CD4-positive, alpha-beta T cell treated with Interleukin-6 at 100 ng/mL for 8 hours (primary cell): ENCODE measurements at places on chromosomes 7 and 10.

- DNase-seq: no peak
Observed at GRCh38 chr7:148056406-148056805, 534.2 kb upstream of the C7orf33 start.

GRCh38 chr10:75404815-75405597 lies 3.4 kb upstream of the ZNF503 start:
- DNase-seq: no peak

- DNase-seq: no peak
Observed at GRCh38 chr10:127424594-127425264, 124.4 kb upstream of the NPS start.

DNA sequence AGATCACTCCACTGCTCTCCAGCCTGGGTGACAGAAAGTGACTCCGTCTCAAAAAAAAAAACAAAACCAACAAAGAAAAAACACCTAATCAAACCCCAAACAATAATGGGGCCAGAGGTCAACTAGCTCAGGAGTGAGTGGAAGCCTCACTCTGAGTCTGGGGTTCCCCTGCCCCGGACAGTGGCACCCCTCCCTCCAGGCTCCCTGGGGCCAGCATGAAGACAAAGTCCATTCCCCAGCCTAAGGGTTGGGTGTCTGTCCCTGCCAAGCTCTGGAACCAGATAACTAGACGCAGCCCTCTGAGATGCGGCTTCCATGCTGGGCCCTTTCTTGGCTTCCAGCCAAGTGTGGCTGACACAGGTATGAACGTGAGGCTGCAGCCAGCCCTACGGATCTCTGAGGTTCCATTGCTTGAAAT lies 1.7 kb upstream of the FUOM start:
- DNase-seq: no peak

DNA sequence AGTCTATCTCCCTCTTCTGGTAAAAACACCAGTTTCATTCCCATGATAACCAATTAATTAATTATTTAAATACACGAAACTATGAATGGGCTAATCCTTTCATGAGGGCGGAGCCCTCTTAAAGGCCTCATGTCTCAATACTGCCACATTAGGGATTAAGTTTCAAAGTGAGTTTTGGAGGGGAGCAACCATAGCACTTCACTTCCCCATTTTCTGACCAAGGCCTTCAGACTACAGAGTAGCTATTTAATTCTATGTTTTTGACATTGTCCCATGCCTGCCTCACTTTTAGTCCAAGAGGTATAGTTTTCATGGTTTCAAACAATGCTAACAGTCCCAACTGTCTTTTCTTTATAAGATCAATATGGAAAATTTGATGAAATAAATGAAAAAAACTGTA lies 618.6 kb downstream of the ZWINT start:
- DNase-seq: no peak

GRCh38 chr7:61111-61510 lies 131.3 kb upstream of the FAM20C start:
- no peak for DNase-seq
